Right atrium auricular region (tissue), 2 donors: ENCODE measurements at places on chromosomes 6 and 20. TPM values are rescaled to one million over a fixed set of nuclear protein-coding genes. Genes with fewer than 3 reads are reported as not detected.

The CNKSR3 gene
- total RNA-seq = 11.5 TPM

- DNase-seq = peak; percentile 64
Observed at GRCh38 chr6:21596145-21596948, 2.8 kb downstream of the SOX4 start.

DNA sequence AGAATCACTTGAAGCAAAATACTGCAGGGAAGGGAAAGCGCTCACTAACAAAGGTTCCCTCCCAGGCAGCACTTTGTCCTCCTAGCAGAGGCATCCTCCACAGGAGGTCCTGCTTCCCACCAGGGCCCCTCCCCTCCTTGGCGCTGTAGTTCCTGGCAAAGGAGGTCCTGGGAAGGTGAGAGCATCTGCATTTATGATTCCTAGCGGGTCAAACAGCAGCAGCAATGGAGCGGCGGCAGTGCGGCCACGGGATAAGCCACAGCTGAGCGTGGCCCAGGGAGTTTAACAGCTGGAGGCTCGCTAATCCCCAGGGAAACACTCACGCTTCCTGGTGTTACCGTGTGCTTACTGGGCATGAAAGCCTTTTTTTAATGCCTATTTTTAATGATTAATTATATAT is 185.8 kb downstream of the TTLL2 start:
- DNase-seq = no peak

- DNase-seq = no peak
Observed at GRCh38 chr20:63007360-63007645, 539 bp upstream of the BHLHE23 start.

DNA sequence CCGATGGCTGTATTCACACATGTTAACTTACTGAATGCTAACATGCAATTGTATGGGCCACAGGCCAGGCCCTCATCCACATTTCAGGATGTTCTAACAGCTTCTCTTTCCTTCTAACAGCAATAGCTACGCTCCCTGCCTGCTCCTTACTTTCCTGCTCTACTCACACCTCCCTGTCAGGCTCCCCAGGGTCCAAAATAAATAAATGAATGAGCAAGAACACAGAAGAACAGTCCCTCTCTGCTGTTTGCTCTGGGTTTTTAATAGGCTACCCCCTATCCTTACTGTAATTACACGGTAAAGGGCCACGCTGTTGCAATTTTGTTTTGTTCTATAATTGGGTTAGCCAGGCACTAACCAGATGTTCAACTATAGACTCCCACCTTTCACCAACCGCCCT is 135.6 kb downstream of the GMDS start:
- no peak for DNase-seq

GRCh38 chr6:41578217-41579087 is 32.3 kb downstream of the FOXP4 start:
- DNase-seq = no peak

- no peak for DNase-seq
Observed at GRCh38 chr6:131281471-131282270, 146.4 kb downstream of the AKAP7 start.

DNA sequence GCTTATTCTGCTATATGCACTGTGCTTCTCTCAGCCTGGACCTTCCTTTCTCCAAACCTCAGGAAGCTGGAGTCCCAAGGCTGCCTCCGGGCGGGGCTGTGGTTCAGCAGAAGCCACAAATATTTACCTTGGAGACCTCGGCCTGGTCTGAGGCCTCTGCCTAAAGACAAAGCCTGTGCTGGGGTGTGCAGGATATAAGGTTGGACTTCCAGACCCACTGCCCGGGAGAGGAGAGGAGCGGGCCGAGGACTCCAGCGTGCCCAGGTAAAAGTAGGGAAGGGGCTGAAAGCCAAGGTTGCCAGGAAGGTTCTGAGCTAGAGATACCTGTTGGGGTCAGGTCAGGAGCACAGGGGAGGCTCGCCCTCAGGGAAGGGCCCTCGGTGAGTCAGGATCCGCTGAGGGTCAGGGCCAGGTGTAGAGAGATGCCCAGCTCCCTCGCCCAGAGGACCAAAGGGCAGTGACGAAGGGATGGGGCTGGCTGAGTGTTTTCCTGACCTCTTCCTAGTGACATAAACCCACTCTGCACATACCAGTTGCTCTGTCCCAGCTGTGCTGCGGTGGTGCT is at the start of gene BPIFB1:
TSS of gene BPIFB1 (plus strand) at position 224 of the 565 bp plus-strand sequence. CDS start 2,860 bp downstream, outside the sequence.
- no peak for DNase-seq

- no peak for DNase-seq
Observed at GRCh38 chr6:134138226-134138975, 86.0 kb upstream of the SLC2A12 start.
